Activated CD4-positive, alpha-beta T cell treated with anti-CD3 and anti-CD28 coated beads for 4 hours (primary cell): ENCODE measurements at places on chromosomes 6 and 20.

DNA sequence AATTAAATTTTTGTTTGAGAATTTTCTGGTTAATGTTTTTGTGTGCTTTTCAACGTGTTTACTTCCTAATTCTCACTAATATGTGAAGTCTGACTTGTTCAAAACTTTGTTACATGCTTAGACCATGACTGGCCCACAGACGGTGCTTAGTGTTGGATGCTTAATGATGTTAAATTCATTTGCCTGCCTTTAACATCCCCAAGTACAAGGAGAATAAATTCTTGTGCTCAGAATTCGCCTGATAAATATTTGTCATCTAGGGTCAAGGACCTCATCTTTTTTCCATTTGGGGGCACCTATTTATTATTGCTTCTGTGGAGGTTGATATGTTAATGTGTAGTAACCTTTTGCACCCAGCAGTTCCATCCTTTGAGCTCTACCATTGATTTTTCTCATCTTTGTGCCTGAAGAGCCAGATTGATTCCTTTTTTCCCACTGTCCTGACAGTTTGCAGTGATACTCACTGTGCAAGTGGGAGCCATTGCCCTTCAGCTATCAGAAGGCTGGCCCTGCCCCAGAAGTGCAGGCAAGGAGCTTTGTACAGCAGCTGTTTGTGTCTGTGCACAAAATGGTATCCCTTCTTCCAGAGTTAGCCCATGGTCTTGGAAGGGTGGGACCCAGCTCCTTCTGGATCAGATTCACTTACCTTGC lies 170.8 kb downstream of the PDE7B start:
- no peak for DNase-seq

DNA sequence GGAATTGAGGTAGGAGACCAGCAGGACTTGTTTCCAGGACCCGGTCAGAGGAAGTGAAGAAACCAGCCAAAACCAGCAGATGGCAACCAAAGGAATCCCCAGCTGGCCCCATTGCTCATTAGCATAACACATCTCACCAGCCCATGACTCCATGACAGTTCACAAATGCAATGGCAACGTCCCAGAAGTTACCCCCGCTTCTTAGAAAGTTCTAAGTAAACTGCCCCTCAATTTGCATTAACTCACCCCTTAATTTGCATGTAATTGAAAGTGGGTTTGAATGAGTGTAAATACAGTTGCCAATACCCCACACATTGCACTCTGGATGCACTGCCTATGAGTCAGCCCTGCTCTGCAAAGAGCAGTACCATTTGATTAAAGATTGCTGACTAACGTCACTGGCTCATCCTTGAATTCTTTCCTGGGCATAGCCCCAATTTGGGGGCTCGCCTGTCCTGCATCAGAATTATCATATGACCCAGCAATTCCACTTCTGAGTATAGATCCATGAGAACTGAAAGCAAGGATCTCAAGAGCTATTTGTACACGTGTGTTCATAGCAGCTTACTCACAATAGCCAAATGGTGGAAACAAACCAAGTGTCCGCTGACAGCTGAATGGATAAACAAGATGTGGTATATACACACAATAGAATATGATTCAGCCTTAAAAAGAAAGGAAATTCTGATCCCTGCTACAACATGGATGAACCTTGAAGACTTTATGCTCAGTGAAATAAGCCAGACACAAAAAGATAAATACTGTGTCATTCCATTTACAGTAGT lies 36.4 kb downstream of the MYLK4 start:
- no peak for DNase-seq

DNA sequence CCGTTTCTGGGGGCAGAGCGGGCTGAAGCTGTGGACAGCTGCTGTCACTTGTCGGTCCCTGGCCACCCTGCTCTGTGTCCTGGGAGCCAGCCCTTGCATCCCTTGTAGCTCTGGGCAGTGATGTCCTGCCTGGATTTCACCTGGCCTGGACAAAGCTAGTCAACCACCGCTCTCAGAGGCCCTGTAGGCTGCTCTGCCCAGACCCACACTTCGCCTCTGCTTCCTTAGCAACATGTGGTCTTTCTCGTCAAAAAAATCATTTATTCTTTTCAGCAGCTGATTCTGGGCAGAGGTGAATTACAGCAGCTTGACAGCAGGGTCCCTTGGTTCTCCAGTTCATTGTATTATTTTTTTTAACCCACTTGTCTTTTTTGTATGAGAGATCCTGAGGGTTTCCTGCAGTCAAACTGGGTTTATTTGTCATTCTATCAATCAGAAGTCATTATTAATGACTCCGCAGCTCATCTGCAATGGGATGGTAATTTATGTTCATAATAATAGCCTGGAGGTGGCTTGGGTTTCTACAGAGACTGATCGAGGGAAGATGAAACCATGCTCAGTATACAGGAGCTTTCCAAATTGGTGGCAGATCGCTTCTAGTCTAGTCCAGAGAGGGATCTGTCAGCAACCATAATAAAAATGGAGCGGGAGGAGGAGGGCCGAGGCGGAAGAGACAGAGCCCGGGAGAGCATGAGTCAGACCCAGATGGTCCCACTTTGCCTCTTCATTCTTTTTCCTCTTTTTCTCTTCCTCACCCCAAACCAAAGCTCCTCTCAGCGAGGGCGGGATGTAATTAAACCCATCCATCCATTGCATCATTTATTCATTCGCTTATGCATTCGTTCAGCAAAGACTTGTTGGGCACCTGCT lies 22.4 kb downstream of the EDN3 start:
- no peak for DNase-seq

GRCh38 chr6:141482796-141483597 lies 649.7 kb upstream of the GJE1 start:
- DNase-seq = no peak

GRCh38 chr20:57772349-57772964 lies 62.6 kb upstream of the PMEPA1 start:
- DNase-seq = peak; percentile 25

- no peak for DNase-seq
These were observed 127.2 kb upstream of the TCF21 start for GRCh38 chr6:133761706-133762105.

- DNase-seq = no peak
These were observed 130.0 kb upstream of the GGTLC1 start for GRCh38 chr20:24118441-24119175.

GRCh38 chr6:140168365-140168764 lies 793.9 kb upstream of the CITED2 start:
- DNase-seq = no peak

- DNase-seq = no peak
These were observed 236.5 kb downstream of the HACE1 start for GRCh38 chr6:104623052-104623690.

DNA sequence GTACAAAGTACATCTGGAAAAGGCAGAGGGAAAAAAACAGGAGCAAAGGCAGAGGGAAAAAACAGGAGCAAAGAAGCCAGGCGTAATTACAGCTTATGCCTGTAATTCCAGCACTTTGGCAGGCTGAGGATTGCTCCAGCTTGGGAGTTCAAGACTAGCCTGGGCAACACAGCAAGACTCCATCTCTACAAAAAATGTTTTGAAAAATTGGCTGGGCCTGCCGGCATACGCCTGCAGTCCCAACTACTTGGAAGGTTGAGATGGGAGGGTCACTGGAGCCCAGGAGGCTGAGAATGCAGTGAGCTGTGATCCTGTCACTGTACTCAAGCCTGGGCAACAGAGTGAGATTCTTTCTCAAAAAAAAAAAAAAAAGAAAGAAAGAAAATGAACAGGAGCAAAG lies 19.0 kb upstream of the CBFA2T2 start:
- no peak for DNase-seq

DNA sequence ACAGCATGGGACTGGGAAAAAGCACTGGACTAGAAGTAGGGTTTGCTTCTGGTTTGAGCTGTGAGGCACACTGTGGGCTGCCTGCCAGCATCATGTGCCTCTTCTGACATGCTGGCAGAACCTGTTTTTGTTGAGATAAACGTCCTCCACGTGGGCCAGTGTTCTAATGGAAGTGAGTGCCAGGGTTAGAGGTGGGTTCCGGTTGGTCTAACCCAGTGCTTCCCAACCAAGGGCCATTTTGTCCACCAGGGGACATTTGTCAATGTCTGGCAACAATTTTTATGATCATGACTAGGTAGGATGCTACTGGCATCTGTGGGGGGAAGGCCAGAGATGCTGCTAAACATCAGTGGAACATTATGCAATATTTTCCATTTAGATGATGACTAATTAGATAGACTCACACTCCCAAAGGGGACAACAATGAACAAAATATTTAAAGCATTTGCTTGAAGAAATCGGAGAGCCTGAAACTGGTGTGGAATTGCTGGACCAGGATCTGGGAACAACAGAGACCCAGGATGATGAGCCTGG lies 7.8 kb upstream of the APMAP start:
- DNase-seq = peak; percentile 25

GRCh38 chr6:12064131-12064530 lies 52.0 kb downstream of the HIVEP1 start:
- no peak for DNase-seq
